ENCODE measurements at places on chromosomes 16 and 17.

- no peak for DNase-seq
Measured at GRCh38 chr17:55510986-55511721, at the start of gene SMIM36. SMIM36 (minus strand) TSS chr17:55511452.

DNA sequence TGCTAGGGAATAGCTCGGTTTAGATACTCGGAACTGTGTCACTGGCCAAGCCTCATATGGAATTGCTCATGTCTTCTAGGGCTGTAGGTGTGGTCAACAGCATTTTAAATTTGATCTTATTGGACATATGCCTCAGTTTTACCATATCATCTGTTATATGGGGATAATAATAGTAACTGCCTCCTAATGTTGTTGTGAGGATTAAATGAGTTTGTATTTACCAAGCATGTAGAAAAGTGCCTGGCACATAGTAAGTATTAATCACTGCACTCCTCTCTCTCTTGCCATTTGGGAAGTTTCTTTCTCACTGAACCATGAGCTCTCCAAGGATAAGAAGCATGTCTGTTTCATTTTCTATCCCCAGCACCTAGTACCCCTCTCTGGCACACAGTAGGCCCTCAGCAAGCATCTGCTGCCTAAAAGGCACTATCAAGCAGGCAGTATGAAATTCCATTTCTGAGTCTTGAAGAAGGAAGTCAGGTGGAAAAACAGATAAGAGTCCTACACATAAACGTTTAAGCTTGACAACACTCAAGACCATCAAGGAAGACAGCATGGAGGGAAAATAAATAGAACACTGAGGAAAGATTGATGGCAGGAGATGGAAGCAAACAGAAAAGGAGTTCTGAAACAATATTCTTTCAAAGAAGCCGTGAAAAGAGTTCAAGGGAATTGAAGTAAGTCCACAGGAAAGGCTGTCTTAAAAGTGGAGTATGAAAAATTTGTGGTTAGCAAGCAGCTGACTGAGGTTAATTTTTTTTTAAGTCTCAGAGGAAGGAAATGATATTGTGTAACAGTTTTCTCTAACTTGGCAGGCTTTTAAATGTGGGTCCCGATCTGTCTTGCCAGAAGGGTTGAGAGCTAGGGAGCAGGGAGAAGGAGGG lies 2.2 kb upstream of the ATP6V0A1 start:
- DNase-seq, result no peak

- no peak for DNase-seq
Measured at GRCh38 chr16:30054451-30054850, 11.1 kb upstream of the ALDOA start.

- no peak for DNase-seq
Measured at GRCh38 chr16:29862383-29862883, 593 bp downstream of the CDIPT start.

GRCh38 chr16:57477531-57478202 lies 8.6 kb downstream of the DOK4 start:
- no peak for DNase-seq

DNA sequence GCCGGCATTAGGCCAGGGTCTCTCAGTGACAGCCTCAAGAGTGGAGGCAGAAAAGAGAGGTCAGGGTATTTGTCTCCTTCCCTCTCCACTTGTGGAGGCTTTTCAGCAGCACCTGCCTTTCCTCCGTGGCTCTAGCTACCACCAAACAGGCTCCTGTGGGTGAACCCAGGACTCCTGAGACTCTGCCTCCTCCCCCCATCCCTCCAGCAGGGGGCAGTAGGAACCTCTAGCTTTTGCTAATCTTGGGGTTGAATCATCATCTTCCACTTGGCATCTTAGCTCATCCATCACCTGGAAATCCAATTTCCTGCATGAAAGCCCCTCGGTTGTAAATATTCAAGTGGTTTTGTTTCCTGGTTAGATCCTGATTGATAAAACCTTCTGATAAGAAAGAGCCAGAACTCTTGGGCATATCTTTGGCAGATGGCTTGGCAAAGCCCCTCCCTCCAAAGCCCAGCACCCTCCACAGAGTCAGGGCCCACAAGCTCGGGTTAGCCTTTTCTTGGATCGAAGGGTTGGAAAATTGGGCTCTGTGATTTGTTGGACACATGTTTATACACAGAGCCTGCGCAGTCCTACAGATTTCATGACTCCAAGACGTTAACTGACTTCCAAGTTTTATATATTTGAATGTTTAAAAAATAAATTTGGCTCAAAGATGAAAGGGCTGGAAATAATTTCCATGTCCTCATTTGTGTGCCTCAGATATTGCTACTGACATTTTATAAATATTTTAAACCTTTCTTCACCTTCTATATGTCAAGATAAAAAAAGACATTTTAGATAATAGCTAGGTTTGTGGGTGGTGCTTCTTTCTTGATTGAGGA lies 322.1 kb downstream of the MAP2K4 start:
- no peak for DNase-seq

- no peak for DNase-seq
Measured at GRCh38 chr16:83366228-83366627, 441.6 kb upstream of the HSBP1 start.

DNA sequence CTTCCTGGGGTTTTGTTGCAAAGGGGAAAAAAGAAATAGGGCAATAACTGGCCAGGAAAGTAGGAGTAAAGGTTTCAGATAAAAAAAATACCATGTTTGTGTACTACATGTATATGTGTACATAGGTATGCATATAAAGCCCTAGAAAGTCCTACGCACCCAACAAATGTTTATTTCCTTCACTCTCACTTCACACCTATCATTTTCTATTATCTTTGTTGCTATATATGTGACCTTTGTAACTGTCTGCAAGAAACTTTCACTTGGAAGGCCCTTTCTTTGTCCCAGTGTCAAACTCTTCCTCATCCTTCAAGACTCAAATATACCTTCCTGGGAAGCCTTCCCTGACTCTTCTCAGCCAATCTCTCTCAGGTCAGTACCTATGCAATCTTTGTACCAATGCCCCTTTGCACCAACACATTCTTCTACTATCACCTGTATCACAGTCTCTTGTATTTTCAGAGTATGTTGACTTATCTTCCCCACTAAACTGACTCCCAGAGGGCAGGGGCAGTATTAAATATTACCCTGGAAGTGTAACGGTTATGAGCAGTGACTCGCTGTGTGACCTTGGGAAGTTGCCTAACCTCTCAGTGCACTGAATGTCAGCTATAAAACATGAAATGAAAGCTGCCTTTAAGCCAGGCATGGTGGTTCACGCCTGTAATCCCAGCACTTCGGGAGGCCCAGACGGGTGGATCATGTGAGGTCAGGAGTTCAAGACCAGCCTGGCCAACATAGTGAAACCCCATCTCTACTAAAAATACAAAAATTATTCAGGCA lies 6.5 kb downstream of the XPO6 start:
- DNase-seq, result no peak

DNA sequence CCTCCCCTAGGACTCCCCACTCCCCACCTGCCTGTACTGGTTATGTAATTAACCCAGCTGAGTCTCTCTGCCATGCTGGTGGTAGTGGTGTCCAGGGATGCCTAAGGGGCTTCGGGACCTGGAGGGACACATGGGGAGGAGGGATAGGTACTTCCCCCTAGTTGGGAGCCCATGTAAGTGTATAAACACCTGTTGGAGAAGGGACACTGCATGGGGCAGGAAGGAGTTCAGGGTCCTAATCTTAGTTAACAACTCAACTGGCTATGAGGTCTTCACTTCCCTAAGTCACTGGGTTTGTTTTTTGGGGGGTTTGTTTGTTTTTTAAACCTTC lies 1.3 kb downstream of the RASL10B start:
- DNase-seq, result no peak

DNA sequence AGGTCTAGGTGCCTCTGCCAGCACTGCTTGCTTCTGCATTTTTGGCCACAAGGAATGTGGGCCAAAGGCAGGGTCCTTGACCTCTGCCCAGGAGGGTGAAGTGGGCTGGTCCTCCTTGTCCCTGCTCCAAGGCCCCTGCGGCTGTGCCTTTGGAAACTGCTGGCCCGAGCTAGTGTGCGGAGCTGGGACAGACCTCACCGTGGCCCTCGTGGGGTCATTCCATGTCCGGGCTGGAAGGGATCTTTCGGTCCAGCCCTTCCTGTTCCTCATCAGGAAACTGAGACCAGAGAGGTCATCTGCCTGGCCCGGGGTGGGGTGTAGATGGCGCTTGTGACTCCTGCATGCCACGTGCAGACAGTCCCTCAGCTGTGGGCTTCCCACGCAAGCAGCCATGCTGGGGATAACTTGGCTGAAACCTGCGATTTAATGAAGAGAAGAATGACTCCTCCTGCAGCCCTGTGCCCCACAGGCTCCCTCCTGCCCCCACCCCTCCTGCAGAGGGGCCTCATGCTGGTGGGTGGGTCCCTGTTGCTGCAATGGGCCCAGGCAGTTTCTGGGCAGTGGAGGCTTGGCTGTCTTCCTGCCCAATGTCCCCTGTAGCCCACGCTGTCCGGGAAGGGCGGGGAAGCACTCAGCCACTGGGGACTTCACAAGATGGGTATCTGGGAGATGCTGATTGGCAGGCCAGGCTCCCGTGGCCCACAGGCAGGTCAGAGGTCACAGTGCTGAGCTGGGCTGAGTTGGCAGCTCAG lies 245.2 kb downstream of the SEC14L1 start:
- DNase-seq, result no peak

DNA sequence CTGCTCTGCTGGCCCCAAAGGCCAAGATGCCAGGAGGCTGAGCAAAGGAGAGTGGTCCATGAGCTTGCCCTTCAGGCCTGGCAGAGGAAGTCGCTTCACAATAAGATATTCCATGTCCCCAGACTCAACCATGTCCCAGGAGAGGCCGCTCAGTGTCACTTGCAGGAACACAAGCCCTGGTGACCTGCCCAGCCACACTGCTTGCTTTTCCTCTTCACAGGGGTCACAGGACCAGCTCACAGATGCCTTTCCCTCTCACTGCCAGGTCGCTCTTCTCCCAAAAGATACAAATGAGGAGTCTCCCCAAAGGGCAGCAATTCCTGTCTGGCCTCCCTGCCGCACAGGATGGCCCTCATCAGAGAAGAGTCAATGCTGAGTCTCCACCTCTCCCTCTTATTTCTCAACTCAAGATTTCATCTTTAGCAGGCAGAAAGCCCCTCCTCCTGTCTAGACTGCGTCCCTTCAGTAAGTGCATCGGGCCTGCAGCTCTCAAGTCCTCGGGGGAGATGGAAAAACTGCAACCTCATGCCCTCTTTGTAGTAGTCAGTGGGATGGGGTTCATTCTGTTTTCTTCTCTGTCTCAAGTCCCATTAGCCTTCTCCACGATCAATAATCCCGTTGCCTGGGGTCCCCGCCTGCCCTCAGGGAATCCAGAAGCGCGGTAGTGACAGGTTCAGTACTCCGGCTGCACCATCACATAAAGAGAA lies 5.0 kb downstream of the JUP start:
- no peak for DNase-seq

DNA sequence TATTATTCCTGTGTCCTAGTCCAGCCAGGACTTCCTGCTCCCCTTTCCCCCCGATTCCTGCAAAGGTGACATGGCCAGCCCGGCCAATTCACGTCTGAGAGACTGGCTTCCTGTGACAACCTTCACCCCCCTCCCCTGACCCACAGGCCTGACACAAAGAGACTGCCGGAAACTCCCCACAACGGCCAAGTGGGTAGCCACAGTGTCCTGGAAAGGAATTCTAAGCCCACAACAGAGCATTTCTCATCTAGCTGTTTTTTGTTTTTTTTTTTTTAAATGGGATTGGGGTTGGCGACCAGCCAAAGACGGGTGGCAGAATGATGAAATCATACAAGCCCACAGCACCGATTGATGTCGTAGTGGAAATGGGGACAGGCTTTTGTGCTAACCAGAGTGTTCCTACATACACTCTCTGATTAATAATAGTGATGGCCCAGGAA lies 2.8 kb upstream of the XAF1 start:
- no peak for DNase-seq

DNA sequence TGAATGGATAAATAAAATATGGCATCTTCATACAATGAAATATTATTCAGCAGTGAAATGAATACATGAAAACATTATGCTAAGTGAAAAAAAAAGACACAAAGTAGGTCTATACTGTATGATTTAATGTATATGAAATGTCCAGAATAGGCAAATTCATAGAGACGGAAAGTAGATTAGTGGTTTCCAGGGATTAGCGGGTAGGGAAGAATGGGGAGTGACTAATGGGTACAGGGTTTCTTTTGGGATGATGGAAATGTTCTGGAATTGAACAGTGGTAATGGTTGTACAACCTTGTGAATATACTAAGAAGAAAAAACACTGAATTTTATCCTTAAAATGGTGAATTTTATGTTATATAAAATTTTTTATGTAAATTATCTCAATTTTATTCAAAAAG lies 8.5 kb upstream of the MYCBPAP start:
- no peak for DNase-seq

- no peak for DNase-seq
Measured at GRCh38 chr16:88610909-88611812, 27.2 kb upstream of the IL17C start.

- no peak for DNase-seq
Measured at GRCh38 chr16:49158029-49158642, 123.5 kb downstream of the CBLN1 start.

DNA sequence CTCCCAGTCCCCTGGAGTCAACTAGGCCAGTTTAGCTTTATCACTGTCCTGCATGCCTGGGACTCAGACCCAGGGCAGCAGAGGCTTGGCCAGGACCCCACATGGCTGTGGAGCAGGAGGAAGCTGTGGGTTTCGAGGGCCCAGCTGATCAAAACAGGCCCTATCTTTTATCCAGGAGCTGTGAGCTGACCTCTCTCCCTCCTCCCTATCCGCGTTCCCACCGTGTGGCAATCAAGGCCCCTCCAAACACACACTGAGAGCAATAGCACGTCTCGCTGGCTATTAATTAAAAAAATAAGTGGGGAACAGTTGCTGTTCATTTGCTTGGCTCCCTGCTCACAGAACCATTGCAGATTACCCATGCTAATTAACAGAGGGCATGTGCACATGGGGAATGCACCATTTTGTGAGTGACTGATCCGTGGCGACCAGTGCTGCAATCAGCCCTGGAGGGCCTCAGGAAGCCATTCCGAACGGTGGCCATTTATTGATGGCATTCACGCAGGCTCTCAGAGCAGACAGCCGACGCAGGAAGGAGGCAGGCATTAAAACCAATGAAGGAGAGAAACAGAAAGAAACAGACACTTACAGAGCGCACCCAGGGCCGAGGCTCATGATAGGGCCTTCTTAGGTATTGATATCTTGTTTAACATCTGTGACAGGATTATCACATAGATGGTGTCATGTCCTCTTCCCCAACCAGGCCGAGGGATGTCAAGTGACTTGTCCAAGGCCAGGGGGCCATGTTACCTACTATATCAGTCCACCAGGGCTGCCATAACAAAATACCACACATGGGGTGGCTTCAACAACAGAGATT lies 157.1 kb downstream of the KATNIP start:
- DNase-seq, result no peak

DNA sequence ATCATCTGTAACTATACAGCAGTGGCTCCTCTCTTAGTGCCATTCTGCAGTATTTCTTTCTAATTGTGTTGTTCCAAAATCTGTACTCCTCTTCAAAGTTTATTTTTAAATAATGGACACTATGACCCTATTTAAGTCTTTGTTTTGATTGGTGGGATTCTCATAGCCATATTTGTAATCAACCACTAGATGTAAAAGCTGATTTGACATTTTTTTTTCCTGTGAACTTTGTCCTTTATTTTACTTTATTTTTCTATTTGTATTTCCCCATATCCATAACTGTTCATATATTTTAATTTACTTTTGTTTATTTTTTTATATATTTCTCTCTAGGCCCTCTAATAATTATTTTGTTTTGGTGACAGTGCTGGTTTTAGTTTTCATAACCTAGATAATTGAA lies 544.4 kb downstream of the KCNJ2 start:
- no peak for DNase-seq

- DNase-seq, result no peak
Measured at GRCh38 chr17:79984877-79985276, 50.8 kb downstream of the TBC1D16 start.

GRCh38 chr16:72924927-72925630 lies 122.8 kb downstream of the ZFHX3 start:
- no peak for DNase-seq

- no peak for DNase-seq
Measured at GRCh38 chr17:37026531-37026869, 77.7 kb downstream of the AATF start.
